Muscle of leg (tissue), 16 donors: ENCODE measurements at places on chromosomes 16 and 17.

GRCh38 chr17:78132084-78132676 is 1.6 kb downstream of the TMC8 start:
- DNase-seq = no peak

- DNase-seq = no peak
Measured at GRCh38 chr17:31530391-31530985, 139.0 kb downstream of the RAB11FIP4 start.

DNA sequence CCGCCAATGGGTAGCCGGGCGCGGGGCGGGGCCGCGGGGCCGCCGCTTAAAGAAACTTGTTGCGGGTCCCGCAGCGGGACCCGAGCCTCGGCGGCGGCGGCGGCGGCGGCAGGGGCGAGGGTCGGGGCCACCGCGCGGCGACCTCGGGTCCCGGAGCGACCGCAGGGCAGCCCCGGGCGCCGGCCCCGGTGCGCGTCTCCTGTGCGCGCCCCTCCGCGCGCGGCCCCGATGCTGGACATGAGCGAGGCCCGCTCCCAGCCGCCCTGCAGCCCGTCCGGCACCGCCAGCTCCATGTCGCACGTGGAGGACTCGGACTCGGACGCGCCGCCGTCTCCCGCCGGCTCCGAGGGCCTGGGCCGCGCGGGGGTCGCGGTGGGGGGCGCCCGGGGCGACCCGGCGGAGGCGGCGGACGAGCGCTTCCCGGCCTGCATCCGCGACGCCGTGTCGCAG is at the start of gene SOX8:
SOX8 (plus strand) TSS at position 76 of the 450 bp plus-strand sequence; CDS start at position 229, 153 bp downstream.
- no peak for DNase-seq

DNA sequence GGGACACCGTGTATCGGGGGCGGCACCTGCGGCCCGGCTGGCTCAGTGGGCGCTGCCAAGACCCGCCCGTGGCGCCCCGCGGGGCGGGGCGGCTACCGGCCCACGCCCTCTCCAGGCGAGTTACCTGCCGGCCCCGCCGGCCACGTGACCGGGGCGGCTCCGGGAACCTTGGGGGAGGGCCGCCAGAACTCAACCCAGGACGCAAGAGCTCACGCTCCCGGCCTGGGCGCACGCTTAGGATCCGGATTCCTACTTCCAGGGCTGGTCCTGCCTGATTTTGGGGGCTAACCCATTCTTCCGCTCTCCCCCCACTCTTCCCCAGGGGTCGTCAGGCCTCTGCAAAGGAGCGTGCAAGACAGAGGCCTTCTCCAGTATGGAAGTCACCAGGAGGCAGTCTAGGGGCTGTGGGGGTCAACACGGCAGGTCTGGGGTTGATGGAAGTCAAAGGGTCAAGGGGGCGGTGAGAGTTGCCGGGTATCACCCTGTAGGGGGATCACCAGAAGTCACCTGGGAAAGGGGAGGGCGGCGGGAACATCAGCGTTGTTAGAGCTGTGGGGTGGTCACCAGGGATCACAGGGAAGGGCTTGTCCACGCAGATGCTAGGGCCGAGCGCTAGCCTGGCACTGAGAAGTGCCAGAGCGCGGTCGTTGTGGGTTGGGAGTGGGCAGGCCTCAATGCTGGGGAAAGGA is 354 bp upstream of the ESRP2 start:
- DNase-seq = no peak

DNA sequence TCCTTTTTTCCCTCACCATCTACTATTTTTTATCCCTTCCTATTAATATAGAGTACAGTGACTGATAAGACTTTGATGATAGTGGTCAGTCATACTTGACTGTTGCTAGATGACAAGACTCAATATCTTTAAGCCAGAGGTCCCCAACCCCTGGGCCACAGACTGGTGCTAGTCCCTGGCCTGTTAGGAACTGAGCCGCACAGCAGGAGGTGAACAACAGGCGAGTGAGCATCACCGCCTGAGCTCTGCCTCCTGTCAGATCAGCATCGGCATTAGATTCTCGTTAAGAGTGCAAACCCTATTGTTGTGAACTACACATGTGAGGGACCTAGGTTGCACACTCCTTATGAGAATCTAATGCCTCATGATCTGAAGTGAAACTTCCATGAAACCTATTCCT is 341.3 kb downstream of the BCAS3 start:
- no peak for DNase-seq

DNA sequence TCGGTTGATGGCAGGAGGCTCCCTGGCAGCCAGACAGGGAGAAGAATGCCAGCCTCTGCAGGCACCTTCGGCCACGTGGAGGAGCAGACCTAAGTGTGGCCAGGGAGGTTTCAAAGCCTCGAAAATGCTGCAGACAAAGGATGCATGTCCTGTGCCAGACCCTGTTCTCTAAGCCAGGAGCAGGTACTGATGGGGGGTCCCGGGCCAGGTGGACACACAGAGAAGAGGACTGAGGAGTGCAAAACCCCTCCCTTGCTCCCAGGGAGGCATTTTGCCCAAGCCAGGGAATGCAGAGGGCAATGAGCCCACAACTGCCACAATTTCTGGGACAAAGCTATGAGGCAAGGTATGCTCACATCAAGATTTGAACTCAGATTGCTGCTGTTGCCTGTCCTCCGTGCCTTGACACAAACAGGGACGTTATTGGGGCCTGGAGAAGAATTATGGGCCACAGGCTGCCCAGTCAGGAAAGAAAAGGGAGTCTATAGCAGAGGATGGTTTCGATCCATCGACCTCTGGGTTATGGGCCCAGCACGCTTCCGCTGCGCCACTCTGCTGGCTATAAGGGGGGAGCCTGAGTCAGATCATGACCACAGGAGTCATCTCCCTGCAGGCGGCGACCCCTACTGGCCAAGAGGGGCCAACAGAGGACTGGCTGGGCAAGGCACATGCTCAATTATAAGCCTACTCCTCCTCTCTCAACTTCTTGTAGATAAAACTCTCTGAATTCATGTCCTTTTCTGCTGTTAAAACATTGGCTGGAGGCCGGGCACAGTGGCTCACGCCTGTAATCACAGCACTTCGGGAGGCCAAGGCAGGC is 25.1 kb upstream of the FOXK2 start:
- peak; percentile 93 for DNase-seq

GRCh38 chr17:83026311-83026811 is 53.0 kb upstream of the METRNL start:
- no peak for DNase-seq

GRCh38 chr16:50679676-50680555 is 1.2 kb downstream of the SNX20 start:
- no peak for DNase-seq

DNA sequence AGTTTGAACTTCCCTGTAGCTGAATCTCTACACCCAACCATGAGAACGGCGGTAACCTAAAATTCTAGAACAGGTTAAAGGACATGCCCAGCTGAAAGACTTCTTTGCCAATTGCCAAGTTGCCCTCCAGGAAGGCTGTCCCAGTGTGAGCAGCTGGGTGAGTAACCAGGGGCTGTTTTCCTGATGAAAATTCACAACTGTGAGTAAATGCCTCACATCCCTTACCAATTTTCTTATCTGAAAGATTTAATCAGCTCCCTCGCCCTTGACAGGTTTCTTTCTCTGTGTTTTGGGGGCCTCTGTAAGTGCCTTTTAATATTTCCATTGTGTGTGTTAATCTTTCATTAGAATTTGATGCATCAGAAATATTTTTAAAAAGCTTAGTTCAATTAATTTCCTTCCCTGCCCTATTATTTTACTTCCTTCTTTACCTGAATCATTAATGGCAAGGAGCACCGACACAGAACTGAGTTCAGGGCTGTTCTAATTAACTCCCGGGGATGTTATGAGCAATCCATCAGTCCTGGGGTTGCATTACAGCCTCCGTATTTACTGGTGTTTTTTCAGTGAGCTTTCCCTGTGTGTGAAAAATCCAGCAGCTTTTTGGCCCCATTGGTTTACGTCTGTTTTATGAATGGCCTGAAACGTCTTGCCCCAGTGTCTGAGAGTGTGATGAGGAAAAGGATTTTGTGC is 152.9 kb downstream of the CLEC16A start:
- DNase-seq = no peak

DNA sequence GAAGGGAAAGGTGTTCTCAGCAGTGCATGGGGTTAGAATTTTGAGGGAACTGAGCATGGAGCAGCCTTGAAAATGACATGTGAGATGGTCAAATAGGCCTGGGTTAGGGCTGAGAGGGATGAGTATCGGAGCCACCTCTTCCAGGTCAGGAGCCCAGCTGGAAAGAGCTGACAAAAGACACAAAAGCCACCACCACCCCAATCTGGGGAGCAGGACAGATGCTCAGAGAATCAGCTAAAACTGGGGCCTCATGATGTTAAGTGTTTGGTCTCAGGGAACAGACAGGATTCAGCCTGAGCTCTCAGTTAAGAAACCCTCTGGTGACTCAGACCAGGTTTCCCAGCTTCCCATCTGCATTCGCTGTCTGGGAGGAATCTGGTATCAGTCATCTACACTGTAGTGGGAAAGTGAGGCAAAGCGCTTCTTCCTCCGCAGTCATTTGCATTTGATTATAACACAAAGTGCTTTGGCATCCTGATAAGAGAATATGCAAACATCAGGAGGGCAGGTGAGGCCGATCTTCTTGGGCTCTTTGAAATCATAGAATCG is 2.6 kb downstream of the WNT9B start:
- no peak for DNase-seq

DNA sequence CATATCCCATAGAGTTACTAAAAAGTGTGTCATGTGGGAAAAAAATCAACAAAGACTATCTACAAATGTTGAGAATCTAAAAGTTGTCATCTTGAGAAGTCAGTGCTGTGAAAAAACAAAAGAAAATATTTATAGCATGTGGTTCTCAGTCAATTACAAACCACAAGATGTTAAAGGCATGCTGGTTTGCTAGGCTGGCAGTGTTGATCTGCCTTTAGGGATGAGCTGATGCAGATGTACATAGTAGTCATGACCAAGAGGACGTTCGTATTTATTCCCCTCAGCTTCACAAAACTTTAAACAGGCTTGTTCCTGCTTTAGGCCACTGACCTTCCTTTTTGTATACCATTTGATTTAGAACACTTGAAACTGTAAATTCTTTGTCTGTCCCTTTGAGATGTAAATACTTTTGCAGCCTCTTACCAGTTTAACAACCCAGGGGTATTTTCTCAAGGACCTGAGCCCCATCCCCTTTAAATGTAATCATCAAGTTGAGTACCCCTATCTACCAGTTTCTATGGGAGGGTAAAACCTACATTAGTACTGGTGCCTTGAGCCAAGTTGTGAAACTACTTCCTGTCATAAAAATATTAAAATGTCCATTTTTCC is 446.6 kb downstream of the KCNJ18 start:
- DNase-seq = no peak

GRCh38 chr17:51487947-51488346 is 227.6 kb downstream of the UTP18 start:
- DNase-seq = no peak

DNA sequence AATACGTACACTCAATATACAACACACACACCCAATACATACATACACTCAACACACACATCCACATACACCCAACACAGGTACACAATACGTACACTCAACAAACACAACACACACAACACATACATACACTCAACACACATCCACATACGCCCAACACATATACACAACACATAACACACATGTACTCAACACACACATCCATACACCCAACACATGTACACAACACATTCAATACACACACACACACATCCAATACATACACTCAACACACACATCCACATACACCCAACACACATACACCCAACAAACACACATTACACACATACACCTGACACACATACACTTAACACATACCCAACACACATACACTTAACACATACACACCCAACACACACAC is 95.9 kb downstream of the CCDC182 start:
- no peak for DNase-seq

DNA sequence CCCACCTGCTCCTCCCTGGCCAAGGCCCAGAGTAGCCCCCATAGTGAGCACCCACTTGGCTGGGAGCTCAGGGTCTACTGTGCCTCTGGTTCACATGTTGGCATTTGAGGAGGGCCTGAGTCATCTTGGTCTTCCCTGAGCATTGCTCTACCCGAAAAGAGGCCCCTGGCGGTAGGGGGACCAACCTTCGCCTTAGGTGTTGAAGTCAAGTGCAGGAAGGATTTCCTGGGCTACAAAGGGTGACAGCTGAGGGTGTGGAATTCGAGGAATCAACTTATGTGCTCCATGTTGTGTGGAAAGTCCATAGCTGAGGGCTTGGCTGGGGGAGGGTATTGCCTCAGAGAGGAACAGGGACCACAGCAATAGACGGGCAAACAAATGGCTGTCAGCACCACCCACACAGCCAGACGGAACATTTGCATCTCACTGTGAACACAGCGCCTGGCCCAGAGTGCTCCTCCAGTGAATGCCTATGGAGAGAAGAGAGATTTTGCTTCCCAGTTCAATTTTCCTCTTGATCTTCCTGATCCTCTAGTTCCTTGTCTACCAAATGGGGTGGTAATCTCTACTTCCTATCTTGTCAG is 35.6 kb upstream of the NGFR start:
- DNase-seq = no peak

GRCh38 chr16:50066482-50067289 is 916 bp downstream of the HEATR3 start:
- peak; percentile 19 for DNase-seq

- peak; percentile 50 for DNase-seq
Measured at GRCh38 chr17:72022328-72023275, 98.2 kb upstream of the SOX9 start.

- DNase-seq = no peak
Measured at GRCh38 chr16:53666786-53667415, 36.8 kb downstream of the RPGRIP1L start.

- DNase-seq = no peak
Measured at GRCh38 chr17:1473841-1474240, 17.8 kb upstream of the CRK start.

- peak; percentile 62 for DNase-seq
Measured at GRCh38 chr17:76381633-76382350, 2.6 kb upstream of the SPHK1 start.

DNA sequence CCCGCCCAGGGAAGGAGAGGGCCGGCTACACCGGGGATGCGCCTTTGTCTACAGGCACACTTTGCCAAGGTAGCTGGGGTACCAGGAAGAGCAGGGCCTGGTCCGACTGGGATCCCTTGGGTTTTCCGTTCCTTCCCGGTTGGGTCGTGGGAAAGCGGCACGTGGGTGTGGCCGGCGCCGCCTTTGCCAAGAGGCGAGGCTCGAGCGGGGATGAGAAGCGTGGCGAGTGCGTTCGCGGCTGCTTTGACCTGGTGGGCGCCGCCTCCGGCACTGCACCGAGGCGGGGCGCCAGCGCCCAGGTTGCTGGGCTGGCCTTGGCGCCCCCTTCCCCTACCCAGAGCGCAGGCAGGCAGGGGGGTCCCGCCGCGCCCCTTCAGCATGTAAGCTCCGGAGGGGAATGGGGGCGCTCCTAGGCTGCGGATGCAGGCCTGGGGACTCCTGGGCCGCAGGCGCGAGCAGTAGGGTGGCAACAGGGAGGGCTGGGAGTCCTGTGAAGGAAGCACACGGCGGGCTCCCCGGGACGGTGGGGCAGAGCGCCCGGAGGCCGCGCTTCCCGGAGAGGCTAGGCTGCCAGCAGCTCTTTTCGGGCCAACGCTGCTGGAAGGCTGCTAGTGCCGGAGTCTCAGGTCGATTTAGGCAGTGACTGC is 2.0 kb downstream of the HAS3 start:
- DNase-seq = peak; percentile 39

GRCh38 chr17:14886200-14886739 is 378.9 kb downstream of the PMP22 start:
- DNase-seq = no peak

GRCh38 chr16:5604770-5605169 is 507.2 kb upstream of the EEF2KMT start:
- peak; percentile 16 for DNase-seq

- DNase-seq = peak; percentile 35
Measured at GRCh38 chr17:64611369-64611768, 50.7 kb downstream of the SMURF2 start.
